GM23248 (cell line): ENCODE measurements at places on chromosomes 6 and 20.
A peak's percentile ranks its signal among the peaks of the same experiment; 100 is the strongest.

DNA sequence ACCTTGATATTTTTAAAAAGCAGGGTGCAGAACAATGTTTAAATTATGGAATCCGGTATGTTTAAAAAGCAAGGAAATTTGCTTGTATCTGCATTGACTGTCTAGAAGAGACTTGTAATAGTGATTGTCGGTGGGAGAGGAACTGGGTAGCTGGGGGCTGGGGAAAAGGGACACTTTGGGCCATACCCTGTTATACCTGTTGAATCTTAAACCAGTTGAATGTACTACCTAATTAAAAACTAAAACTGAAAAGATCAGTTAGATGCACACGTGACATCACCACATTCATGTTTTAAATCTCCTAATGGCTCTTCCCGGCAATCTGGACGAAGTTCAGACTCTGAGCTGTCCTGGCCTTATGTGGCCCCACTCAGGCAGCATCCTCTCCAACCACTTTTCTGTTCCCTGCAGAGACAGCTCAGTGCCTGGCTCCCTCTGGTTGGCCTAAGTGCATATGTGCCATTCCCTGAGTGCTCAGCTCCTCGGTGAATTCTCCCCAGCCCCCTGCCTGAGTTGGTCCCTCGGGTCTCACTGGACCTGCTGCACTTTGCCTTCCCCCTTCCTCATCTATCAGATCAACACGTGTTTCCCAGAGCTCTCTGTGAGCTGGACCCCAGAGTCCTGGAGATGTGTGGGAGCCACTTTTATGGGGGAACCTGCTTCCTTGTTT is 36.3 kb downstream of the SLC52A3 start:
- peak; percentile 46 for DNase-seq

- no peak for DNase-seq
Observed at GRCh38 chr6:163199371-163199770, 215.1 kb upstream of the QKI start.

- DNase-seq, result no peak
Observed at GRCh38 chr6:3305831-3306230, 47.1 kb downstream of the PSMG4 start.

DNA sequence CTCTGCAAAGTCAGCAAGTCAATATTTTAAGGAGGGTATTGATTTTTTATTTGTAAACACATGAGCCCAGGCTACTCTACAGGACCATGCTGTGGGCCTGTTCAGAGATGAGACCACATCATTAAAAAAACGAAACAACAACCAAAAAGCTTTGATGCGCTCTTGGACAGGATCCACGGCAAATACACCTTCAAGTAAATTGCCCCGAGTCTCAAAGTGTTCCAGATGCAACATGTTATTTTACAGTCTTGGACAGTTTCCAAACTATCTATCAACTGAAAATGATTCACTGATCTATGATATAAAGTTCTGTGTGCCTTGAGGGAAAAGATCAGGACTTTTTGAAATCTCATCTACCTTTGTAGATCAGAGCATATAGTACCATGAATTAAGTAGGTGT is 25.8 kb upstream of the CARMIL1 start:
- DNase-seq, result no peak

DNA sequence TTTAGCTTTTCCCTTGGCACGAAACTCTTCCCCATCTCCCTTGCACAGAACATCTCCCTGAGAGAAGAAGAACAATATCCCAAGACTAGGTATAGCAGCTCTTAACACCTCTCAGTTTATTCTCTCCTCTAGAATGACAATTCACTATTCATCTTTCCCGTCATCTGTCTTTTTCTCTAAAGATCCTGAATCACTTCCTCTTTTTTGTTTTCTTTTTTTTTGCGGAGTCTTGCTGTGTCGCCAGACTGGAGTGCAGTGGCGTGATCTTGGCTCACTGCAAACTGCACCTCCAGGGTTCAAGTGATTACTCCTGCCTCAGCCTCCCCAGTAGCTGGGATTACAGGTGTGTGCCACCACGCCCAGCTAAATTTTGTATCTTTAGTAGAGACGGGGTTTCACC is 574.4 kb upstream of the MAP3K7 start:
- DNase-seq, result no peak

DNA sequence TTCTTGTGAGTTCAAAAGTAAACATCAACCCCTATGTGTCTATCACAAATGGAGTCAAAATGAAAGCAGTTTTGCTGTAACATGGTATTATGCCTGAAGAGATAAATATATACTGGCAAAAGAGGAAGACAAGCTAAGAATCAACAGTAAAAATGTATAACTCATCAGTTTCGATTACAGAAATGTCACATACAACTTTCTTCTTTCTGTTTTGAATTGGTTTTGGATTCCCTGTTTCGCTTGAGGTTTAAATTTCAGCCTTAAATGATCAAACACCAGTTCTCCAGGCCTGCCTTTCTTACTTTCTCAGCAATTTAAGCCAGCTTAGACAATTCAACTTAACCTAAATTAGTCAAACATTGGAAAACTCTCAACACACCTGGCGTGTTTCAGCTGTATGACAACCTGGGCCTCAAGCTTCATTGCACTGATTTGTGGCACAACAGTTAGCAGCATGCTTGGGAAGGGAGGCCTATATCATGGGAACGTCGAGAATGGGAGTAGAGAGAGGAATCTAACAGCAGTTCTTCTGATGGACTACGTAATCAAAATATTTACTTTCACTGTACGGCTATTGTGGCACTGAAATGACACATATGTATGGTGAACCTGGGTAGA is 51.9 kb upstream of the MARCKS start:
- no peak for DNase-seq

DNA sequence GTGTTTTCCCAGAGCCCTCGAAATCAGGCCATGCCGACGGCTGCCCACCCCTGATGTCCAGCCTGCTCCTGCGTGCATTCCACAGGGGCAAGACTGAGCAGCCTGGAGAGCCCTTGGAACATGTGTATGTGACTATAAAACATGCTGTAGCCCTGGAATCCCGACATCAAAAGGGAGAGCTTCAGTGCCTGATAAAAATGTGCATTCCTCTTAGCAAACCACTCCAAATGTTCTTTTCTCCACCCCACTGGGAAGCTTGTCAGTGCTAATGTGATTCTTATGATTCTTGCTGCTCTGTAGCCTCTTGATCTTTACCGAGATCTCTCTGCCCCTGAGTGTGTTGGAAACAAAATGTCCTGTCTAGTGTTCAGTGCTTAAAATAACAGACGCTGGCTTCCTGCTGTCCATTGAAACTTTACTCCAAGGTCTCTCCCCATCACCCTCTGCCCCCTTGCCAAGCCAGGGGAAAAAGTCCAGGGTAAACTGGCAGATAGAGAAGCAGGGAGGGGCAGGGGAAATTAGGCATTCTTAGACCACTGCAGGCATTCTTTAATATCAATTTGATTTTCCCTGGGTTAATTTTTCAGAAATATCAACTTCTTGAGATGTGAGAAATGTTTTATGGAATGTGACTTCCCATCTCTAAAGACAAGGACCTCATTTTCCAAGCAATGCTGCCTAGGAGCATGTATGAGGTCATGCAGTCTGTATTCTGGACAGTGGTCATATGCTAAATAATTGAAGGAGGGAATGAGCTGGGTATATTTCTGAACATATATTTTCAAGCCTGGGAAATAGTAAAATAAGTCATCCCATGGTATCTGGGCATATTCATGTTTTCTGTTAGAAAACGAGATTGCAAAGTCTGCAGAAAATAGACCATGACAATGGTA is 73.8 kb upstream of the ISM1 start:
- DNase-seq, result no peak

- no peak for DNase-seq
Observed at GRCh38 chr6:15804164-15805154, 141.6 kb upstream of the DTNBP1 start.

- no peak for DNase-seq
Observed at GRCh38 chr20:63701329-63702035, 5.0 kb downstream of the TNFRSF6B start.

DNA sequence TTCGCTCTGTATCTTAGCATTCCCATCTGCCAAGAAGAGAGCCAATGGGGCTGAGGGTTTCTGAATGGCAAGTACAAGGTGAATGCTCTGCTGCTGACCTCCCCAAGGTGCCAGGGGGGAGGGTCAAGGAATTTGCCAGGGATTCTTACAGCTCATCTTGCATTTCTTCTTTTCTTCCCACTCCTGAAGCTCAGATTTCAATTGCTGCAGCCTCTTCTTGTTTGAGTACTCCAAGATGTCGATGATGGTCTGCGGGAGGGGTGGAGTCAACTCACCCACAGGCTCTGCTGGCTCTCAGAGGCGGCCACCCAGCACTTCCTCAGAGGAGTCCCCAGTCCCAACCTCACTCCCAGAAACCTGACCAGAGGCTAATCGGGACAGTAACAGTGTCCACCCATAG is 12.4 kb downstream of the C20orf96 start:
- DNase-seq, result no peak

GRCh38 chr6:154206141-154206540 is 150.5 kb downstream of the IPCEF1 start:
- DNase-seq, result no peak

- peak; percentile 13 for DNase-seq
Observed at GRCh38 chr6:110662490-110663211, 152.6 kb downstream of the CDK19 start.

DNA sequence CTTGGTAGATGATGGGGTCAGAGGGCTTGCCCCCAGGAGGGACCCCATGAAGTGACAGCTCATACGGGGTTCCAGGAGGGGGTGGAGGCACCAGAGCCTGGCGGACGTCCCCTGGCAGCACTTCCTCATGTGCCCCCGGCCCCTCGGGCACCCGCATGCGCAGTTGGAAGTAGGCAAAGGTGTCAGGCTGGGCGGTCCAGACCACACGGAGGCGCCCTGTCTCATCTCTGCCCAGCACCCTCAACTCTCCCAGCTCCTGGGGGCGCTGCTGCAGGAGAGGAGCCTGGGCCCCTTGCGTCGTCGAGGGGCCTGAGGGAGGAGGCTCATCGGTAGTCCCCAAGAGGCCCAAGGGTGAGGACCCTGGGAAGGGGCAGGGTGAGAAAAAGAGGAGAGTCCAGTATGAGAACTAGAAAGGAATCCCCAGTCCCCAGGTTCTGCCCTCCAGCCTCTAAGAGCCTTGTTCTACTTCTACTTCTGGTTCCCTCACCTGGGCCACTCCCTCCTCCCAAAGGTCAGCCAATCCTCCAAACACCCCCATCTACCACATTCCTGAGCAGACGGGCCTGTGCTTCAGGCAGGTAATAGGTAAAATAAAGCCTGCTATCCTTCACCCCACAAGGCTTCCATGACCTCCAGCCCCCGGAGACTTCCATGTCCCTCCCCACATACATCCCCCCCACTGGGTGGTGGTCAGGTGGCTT is 23.2 kb downstream of the TNXB start:
- DNase-seq, result no peak

DNA sequence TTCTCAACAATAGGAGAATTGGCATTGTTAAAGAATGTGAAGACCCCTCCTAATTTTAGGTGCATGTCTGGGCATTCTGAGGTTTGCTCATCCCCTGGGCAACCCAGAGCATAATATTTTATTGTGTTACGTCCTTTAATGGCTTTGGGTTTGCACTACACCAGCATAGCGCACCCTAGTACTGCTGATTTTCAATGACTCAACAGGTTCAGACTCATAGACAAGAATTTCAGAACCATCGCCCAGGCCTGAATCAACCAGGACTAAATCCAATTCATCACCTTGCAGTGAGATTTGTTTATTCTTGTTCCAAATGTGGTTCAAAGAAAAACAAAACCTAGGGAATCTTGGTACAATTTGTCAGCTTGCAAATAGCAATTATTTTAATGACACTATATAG is 137.8 kb upstream of the PHACTR1 start:
- peak; percentile 87 for DNase-seq

GRCh38 chr6:5326022-5326641 is 64.8 kb downstream of the FARS2 start:
- no peak for DNase-seq

GRCh38 chr20:58619864-58620431 is 31.1 kb upstream of the STX16 start:
- no peak for DNase-seq
